ENCODE measurements at places on chromosomes 6 and 20. TPM values are rescaled to one million over a fixed set of nuclear protein-coding genes. Genes with fewer than 3 reads are reported as not detected.

TNNC2 gene
- not detected for total RNA-seq

ARFGEF3 gene
- total RNA-seq = 15.4 TPM

TUBB2B gene
- total RNA-seq = 3.0 TPM

CDSN gene
- 0.35 TPM for total RNA-seq

SLC35D3 gene
- not detected for total RNA-seq

RTEL1 gene
- 39.8 TPM for total RNA-seq

TSHZ2 gene
- total RNA-seq = not detected

HAO1 gene
- not detected for total RNA-seq

OOEP gene
- total RNA-seq = 7.0 TPM

GPR63 gene
- total RNA-seq = 1.3 TPM

DNA sequence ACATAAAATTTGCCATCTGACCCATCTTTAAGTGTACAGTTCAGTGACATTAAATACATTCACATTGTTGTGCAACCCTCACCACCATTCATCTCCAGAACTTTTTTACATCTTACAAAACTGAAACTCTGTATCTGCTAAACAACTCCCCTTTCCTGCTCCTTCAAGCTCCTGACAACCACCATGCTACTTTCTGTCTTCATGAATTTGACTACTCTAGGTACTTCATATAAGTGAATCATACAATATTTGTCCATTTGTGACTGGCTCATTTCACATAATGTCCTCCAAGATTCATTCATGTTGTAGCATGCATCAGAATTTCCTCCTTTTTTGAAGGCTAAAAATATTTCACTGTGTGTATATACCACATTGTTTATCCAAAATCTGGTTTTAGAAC, 86.9 kb upstream of the SMLR1 start:
- no peaks in the 10 kb centered on the region for H3K36me3 ChIP-seq
- DNase-seq = no peak
- H3K4me1 ChIP-seq = no peaks in the 10 kb centered on the region
- no peak overlapping the region for H3K4me3 ChIP-seq
- peaks cover 33% of the 10 kb centered on the region for H3K27me3 ChIP-seq

- H3K4me1 ChIP-seq = peaks cover 18% of the 10 kb centered on the region
- no peak overlapping the region for H3K27ac ChIP-seq
- peaks cover 36% of the 10 kb centered on the region for H3K27me3 ChIP-seq
- no peak overlapping the region for H3K4me3 ChIP-seq
- no peak for DNase-seq
- peaks cover 28% of the 10 kb centered on the region for H3K36me3 ChIP-seq
These were observed 27.6 kb downstream of the MYH7B start for GRCh38 chr20:34983089-34983820.

GRCh38 chr6:56732517-56732916, 89.8 kb upstream of the DST start:
- H3K27me3 ChIP-seq = no peaks in the 10 kb centered on the region
- no peak overlapping the region for H3K4me3 ChIP-seq
- H3K36me3 ChIP-seq = peaks cover 6% of the 10 kb centered on the region
- peaks cover 62% of the 10 kb centered on the region for H3K4me1 ChIP-seq

GRCh38 chr6:104472021-104472901, 387.5 kb downstream of the HACE1 start:
- H3K27me3 ChIP-seq = no peaks in the 10 kb centered on the region
- no peak for DNase-seq
- no peaks in the 10 kb centered on the region for H3K4me1 ChIP-seq
- no peaks in the 10 kb centered on the region for H3K36me3 ChIP-seq
- H3K4me3 ChIP-seq = no peak overlapping the region
- no peak overlapping the region for H3K27ac ChIP-seq

GRCh38 chr20:38889792-38890496, 36.3 kb upstream of the FAM83D start:
- DNase-seq = no peak
- H3K27ac ChIP-seq = no peak overlapping the region
- H3K36me3 ChIP-seq = no peaks in the 10 kb centered on the region
- no peak overlapping the region for H3K4me3 ChIP-seq
- peaks cover 71% of the 10 kb centered on the region for H3K27me3 ChIP-seq

DNA sequence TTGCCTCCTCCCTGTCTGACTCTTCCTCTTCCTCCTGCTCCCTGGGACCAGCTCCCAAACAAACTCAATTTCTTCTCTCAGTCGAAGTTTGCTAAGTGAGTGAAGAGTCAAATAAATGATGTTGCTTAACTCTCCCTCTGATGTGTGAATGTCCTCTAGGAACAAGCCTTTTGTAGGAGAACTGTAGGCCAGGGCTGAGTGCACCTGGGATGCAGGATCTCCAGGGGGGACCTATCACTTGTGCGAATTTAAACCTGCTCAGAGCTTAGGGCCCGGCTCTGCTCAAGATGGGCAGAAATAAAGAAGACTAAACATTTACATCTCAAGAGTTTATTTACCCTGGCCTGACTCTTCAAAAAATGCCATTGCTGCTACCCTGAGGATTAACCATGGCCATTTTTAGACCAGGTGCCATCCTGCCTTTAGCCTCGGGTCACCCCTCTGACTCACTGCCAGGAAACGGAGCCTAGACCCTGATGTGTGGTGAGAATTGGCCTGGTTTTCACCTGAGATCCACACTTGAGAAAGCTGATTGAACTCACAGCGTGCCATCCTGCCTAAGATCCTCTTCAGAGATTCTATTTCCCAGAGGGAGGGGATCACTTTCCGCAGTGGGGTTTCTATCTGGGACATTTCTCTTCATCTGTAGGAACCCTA, 63.6 kb upstream of the CD93 start:
- H3K36me3 ChIP-seq = no peaks in the 10 kb centered on the region
- H3K4me3 ChIP-seq = no peak overlapping the region
- H3K27me3 ChIP-seq = no peaks in the 10 kb centered on the region
- H3K27ac ChIP-seq = no peak overlapping the region

DNA sequence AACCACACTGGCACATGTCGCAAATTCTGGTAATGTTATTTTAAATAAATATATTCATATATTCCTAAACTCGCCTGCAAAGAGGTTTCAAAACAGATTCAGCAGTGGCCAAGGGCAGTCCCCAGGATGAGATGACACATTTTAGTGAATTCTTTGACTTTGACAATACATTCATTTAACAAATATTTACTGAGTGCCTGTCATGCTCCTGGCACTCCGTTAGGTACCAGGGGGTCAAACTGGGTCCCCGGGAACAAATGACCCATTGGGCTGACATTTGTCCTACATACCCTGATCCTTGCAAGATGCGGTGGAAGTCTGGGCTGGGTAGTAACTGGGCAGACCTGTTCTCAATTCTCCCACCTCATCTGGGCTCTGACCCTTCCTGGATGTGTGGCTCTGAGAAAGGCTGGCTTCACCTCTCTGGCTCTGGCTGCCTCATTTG, 74.9 kb downstream of the FYN start:
- peak; percentile 28 for DNase-seq
- no peaks in the 10 kb centered on the region for H3K4me1 ChIP-seq
- H3K27ac ChIP-seq = no peak overlapping the region
- H3K27me3 ChIP-seq = no peaks in the 10 kb centered on the region
- H3K4me3 ChIP-seq = no peak overlapping the region

DNA sequence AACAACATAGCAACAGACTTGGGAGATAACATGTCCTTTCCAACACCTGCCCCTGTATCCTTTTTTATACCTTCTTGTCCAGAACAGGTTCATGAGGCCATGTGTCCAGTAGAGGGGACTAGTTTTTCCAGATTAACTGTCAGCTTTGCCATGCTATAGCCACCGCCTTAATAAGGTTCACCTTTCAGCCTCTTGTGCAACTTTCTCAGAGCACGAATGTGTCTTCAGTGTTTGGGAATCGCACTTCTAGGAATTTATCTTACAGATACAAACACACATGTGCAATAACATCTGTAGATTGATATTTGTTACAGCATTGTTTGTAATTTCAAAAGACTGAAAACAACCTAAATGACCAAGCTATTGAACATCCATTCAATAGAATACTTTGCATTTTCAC, 21.4 kb downstream of the NCR2 start:
- no peak for DNase-seq
- H3K27ac ChIP-seq = no peak overlapping the region
- peaks cover 13% of the 10 kb centered on the region for H3K4me1 ChIP-seq
- no peak overlapping the region for H3K4me3 ChIP-seq
- no peaks in the 10 kb centered on the region for H3K36me3 ChIP-seq

DNA sequence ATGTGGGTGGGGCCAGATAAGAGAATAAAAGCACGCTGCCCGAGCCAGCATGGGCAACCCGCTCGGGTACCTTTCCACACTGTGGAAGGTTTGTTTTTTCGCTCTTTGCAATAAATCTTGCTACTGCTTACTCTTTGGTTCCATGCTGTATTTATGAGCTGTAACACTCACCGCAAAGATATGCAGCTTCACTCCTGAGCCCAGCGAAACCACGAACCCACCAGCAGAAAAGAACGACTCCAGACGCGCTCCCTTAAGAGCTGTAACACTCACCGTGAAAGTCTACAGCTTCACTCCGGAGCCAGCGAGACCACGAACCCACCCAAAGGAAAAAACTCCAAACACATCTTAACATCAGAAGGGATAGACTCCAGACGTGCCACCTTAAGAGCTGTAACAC, 76.7 kb downstream of the TFAP2A start:
- no peak for DNase-seq
- H3K4me3 ChIP-seq = no peak overlapping the region
- H3K36me3 ChIP-seq = no peaks in the 10 kb centered on the region

- DNase-seq = no peak
- no peaks in the 10 kb centered on the region for H3K36me3 ChIP-seq
- H3K27me3 ChIP-seq = no peaks in the 10 kb centered on the region
- no peak overlapping the region for H3K4me3 ChIP-seq
- no peaks in the 10 kb centered on the region for H3K4me1 ChIP-seq
- no peak overlapping the region for H3K27ac ChIP-seq
These were observed 184.2 kb downstream of the ARID1B start for GRCh38 chr6:156961282-156961892.

All from Calu3 (cell line).